Activated CD8-positive, alpha-beta memory T cell treated with anti-CD3 and anti-CD28 coated beads, Interleukin-2, amount 50 U/mL, for 4 hours (primary cell): ENCODE measurements at places on chromosomes 2 and 18.

DNA sequence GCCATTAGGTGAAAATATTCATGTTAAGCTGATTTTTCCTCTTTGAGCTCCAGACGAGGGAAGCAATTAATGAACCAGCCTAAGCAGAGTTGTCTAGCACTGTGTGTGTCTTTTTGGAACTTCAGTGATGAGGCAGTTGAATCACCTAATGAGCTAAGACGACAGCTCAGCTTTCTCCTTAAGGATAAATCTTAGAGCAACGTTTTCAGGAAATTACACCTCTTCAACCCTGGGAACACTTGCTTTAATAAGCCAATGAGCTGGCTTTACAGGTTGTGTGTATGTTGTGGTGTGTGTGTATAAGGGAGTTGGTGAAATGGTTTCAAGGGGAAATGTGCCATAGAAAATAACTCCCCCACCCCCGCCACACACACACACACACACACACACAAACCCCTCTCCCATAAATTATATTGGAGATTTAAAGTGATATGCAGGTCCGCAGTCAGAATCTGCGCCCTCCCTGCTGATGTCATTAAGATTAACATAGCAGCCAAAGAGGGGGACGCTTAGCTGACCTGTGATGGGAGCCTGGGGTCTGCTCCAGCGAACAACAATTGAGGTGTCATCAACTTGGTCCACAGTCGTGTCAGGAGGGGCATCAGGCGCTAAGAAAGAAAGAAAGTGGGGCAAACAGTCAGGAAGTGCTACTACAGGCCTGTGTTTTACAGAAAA is 28.1 kb downstream of the FN1 start:
- DNase-seq, result no peak

GRCh38 chr18:1480309-1480708 is 575.6 kb downstream of the ADCYAP1 start:
- no peak for DNase-seq

DNA sequence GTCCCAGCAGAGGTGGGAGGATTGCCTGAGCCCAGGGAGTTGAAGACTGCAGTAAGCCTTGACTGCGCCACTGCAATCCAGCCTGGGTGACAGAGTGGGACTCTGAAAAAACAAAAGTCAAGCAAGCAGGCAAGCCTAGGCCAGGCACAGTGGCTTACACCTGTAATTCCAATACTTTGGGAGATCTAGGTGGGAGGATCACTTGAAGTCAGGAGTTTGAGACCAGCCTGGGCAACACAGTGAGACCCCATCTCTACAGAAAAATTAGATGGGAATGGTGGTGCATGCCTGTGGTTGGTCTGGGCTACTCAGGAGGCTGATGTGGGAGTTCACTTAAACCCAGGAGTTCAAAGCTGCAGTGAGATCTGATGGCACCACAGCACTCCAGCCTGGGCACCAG is 28.6 kb downstream of the STARD7 start:
- no peak for DNase-seq

- no peak for DNase-seq
Observed at GRCh38 chr18:74248595-74248994, 43.2 kb downstream of the CYB5A start.

- DNase-seq, result no peak
Observed at GRCh38 chr2:190418727-190419126, 10.6 kb downstream of the MFSD6 start.

- no peak for DNase-seq
Observed at GRCh38 chr2:74690571-74690970, 36.5 kb downstream of the SEMA4F start.

- no peak for DNase-seq
Observed at GRCh38 chr2:234686088-234686890, 189.4 kb upstream of the ARL4C start.

DNA sequence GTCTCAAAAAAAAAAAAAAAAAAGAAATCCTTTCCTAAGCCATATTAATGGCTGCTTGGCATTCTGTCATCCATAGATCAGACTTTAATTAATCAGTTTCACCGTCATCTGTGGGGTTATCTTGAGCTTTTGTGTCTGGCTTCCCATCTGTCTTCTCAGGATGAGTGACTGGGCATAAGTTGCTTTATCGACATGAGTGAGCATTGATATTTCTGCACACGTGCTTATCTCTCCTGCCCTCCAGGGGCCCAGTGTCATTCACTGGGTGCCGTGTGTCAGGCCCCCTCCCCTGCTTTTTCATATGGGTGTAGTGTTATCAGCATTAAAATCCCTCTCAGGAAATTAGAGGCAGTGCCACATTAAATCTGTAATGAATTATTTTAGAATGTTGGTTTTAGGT is 65.6 kb downstream of the SH3BP4 start:
- no peak for DNase-seq

DNA sequence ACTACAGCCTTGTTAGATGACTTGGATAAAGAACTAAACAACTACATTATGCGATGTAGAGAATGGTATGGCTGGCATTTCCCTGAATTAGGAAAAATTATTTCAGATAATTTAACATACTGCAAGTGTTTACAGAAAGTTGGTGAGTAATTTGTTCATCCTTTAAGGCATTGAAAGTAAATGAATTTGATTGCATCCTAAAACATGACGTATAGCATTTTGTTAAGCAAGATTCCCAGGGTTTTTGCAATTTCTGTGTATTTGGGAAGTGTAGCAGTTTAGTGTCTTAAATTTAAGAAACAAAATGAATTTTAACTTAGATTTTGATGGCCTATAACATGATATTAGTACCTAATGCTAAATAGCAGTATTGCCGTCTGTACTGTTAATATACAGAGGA is 24.8 kb downstream of the NOP58 start:
- DNase-seq, result no peak

DNA sequence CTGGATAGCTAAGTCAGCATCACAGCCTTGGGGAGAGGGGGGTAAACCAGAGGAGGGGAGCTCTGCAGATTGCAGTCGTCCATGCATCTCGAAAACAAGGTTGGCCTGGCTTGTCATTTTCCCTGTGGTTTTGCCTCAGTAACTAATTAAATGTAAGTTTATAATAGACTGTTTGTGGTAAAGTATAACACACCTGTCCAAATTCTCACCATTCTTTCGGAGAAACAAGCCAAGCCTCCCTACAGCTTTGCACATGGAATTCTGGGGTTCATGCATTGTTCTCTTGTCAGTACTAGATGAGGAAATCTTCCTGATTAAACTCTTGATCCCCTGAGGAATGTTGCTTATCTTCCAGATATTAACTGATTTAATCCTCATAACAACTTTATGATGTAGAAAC is 1065.2 kb upstream of the FAM98A start:
- no peak for DNase-seq

- no peak for DNase-seq
Observed at GRCh38 chr2:73640511-73640911, 1.7 kb downstream of the NAT8 start.

DNA sequence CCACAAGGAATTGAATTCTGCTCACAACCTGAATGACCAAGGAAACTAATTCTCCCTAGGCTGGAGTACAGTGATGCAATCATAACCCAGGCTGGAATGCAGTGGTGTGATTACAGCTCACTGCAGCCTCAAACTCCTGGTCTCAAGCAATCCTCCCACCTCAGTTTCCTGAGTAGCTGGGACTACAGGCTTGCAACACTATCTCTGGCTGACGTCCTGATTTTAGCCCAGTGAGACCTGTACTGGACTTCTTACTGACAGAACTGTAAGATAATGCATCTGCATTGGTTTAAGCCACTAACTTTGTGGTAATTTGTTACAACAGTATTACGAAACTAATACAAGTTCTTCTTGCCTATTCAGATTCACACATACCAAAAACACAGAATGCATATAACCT is 9.5 kb upstream of the KDSR start:
- DNase-seq, result no peak

GRCh38 chr2:16020389-16021008 is 80.1 kb downstream of the MYCN start:
- no peak for DNase-seq

- no peak for DNase-seq
Observed at GRCh38 chr2:120887320-120887697, 151.6 kb downstream of the GLI2 start.

GRCh38 chr2:151973901-151974199 is 125.0 kb downstream of the CACNB4 start:
- DNase-seq, result no peak

GRCh38 chr2:100104718-100105677 is 37.4 kb downstream of the AFF3 start:
- no peak for DNase-seq

DNA sequence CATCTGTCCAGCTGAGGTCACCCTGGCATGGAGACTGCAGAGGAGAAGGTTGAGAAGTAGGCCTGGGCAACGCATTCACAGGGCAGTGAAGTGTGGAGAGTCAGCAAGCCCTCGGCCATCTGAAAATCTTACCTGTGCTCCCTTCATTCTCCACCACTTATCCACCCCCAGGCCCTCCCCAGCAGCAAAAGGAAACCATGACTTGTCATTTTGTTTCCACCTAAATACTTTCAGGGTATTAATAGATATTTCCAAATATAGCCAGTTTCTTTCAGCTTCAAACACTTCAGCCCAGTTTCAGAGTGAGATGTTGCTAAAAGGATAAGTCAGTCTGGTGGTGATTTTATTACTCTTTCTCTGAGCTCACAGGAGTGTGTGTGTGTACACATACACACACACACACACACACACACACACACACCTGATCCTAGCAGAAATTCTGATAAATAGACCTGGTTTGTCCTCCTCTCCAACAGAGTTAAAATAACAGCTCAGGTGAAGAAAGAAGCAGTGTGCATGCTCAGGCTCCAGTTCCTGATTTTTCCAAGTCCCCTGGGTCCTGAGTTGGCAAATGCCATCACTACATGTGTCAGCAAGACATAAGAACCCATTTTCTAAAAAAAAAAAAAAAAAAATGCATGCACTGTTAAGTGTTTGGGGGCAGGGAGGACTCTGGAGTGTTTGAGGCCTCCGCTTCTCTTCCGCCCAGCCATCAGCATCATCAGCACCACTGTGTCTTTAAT is 82.8 kb downstream of the LOXHD1 start:
- no peak for DNase-seq

GRCh38 chr18:2179498-2180183 is 391.7 kb downstream of the METTL4 start:
- DNase-seq, result no peak

DNA sequence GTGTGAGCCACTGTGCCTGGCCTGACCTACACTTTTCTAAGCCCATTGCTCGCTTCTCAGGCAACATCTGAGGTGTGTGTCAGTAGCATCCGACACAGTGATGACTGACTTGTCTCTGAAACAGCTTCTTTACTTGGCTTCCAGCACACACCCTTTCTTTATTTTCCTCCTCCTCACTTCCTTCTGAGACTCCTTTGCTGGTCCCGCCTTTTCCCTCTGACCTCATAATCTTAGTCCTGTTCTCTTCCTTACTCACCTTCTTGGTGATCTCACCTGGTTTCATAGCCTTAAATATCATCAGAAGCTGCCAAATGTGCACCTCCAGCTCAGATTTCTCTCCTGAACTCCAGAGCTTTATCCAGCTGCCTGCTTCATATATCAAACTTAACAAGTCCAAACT is 66.6 kb upstream of the PELI1 start:
- DNase-seq, result no peak

- DNase-seq, result no peak
Observed at GRCh38 chr18:35662293-35663062, 80.9 kb downstream of the GALNT1 start.

GRCh38 chr2:232628466-232629128 is 4.8 kb upstream of the EFHD1 start:
- no peak for DNase-seq

DNA sequence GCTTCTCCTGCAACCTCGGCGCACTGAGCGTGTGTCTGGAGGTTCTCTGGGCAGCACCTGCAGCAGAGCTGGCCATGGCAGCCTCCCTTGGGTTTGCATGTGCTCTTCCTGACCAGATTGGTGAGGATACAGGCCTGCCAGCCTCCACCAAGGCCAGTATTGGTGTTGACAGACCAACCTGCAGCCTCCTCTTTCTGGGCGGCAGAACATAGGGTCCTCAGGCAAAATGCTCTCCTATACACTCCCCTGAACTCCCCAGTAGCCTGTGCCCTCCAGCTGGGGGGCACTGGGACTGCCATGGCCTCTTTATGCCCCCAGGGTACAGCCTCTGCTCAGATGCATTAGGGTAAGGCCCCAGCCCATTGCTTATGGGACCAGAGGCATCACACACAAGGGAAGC is 131.9 kb upstream of the SPRED2 start:
- no peak for DNase-seq

DNA sequence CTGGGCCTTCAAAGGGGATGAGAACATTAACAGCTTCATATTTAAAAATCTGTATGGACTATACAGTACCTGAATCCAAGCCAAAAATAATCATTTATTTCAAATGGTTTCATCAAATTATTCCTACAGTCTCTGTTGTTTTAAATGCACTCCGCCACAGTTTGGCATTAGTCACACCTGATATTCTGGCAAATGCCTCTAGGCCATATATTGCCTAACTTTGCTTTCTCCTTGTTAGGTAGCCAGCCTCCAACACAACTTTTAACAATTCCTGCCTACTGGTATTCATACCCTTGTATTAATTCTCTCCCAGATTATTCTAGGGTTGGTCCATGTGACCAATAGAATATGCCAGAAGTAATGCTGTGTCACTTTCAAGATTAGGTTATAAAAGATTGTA is 146.6 kb upstream of the FANCL start:
- DNase-seq, result no peak

- no peak for DNase-seq
Observed at GRCh38 chr2:29157131-29157530, 41.9 kb downstream of the CLIP4 start.

DNA sequence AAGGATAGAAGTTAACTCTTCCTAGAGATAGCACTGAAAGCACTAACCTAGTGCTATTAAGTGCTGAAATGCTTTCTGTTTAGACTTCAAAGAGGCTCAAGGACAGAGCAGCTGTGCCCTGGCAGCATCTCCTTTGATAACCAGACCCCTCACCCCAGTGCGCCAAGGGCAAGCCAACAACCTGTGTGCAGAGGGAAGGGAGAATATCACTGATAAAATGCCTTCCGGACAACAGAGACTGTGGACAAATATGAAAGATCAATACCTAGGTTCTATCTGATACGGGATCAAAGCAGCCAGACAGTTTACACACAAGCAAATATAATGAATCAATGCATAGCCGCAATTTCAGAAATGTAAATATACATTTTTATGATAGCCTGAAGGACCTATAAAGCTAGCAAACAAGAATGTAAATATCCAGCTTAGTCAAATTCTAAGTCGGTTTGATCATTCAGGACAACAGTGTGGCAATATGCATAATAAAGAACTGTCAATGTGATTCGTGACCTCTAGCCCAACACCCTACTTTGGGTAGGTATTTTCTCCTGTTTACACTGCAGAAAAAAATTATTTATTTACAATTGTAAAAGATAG is 91.8 kb upstream of the RFX8 start:
- no peak for DNase-seq

DNA sequence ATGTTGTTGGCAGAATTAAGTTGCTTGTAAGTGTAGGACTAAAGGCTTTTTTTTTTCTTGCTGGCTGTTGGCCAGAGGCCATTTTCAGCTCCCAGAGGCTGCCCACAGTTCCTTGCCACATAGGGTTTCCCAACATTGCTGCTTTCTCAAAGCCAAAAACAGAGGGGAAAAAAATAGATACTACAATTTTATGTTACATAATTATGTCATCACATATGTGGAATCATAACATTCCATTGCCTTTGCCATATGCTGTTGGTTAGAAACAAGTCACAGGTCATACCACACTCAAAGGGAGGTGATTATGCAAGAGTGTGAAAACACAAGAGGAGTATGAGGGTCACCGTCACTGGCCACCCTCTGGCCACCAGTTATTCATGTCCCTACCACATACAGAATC is 154.5 kb downstream of the RTN4 start:
- DNase-seq, result no peak

- no peak for DNase-seq
Observed at GRCh38 chr2:238141541-238142318, 3.3 kb downstream of the KLHL30 start.
